ENCODE measurements at places on chromosomes 11 and 22.
A peak's percentile ranks its signal among the peaks of the same experiment; 100 is the strongest.

GRCh38 chr22:23418159-23418788 is 161.8 kb downstream of the IGLL1 start:
- no peak for DNase-seq

GRCh38 chr22:46815896-46816731 is 53.7 kb downstream of the TBC1D22A start:
- no peak for DNase-seq

GRCh38 chr11:102451681-102452460 is 694 bp downstream of the TMEM123 start:
- peak; percentile 91 for DNase-seq

DNA sequence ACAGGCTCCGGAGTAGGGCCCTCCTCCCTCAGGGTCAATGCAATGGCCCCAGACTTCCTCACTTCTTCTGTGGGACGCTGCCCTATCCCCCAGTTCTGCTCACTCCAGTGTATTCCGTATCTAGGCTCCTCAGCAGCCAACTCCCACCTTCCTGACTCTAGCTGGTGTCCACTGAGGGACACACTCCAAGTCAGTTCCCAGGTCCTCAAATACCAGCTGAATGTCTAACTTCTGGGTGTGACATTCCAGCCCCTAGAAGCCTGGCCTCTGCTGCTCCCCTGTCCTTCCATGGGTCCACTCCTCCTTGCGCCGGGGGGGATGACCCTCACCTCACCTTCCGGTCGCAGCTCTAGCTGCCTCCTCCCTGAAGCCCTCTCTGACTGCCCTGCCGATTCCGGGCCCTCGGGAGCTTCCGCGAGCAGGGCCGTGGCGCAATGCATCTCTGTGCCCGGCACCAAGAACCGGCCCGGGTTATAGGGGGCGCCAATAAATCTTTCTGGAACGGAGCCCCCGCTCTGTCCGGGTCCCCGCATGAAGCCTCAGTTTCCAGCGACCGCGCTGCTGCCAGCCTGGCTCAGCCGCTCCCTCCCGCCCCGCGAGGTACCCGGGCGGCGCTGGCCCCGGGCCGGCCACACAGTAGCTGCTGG is 15.4 kb downstream of the BAD start:
- DNase-seq, result peak; percentile 83

GRCh38 chr11:68312780-68313573 is 586 bp downstream of the LRP5 start:
- peak; percentile 38 for DNase-seq
